Kidney epithelial cell (primary cell): ENCODE measurements at places on chromosomes 1 and 21. TPM values are rescaled to one million over a fixed set of nuclear protein-coding genes. Genes with fewer than 3 reads are reported as not detected.

Gene UBL4B
- total RNA-seq, result not detected in 2 replicates

Gene HES2
- total RNA-seq, result 15.9 and 27.8 TPM in 2 replicates

Gene CELA3B
- not detected in 2 replicates for total RNA-seq

DNA sequence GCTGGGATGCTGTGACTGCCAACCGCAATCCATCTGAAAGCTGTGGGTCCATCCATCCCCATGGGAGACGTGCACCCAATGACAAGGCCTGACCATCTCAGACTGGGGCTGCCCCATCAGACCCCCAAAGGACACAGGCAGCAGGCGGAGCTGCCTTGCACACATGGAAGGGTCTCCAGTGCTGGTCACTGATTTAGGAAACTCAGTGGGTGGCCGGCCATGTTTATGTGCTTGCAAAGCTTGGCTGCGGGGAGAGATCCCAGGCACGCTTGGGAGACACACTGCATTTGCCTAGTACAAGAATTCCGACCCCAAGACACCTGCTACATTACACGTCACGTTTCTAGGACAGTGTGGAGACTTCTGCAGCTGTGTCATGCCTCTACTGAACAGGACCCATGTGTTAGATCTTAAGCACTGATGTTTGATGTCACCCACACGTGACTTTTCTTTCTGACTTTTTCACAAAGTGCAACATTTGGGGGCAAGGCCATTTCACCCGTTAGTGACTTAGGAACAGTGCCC is 181.4 kb downstream of the CLIC6 start:
- no peak for DNase-seq

DNA sequence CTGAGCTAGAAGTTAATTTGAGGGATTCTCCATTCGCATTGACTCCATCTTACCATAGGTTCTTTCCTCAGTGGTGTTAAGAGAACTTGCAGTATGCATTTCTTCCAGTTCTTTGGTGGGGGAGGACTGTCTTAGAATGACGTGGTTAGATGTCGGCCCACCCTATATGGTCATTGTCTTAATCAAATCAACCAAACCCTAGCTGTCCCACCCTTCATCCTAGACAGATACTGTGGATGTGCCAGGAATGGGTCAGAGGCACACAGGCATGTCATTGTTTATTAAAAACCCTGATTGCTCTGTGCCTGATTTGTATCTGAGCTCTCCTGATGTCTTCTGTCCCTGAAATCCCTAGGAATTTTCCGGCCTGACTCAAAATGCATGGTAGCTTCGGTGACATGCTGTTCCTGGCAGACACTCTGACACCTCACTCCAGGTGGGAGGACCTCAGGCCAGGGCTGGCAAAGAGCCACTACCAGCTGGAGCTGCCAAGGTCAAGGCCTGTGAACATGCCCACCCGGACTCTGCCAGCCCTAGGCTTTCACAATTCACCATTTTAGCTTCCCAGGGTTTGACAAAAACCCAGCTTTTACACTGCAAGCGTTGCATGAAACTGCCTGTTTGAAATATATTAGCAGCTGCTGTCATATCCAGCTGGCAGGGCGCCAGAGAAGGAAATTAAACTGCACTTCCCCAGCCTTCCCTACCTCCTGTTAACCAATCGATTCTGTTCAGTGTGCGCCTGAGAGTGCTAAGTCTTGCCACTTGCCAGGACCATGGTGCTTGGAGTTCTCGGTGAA is 134.0 kb downstream of the FAM78B start:
- no peak for DNase-seq

GRCh38 chr1:28341591-28341990 is 12.8 kb downstream of the MED18 start:
- no peak for DNase-seq
